Activated T-helper 1 cell treated with anti-CD3 and anti-CD28 coated beads, Interleukin-2, amount 50 U/mL, for 16 hours (primary cell): ENCODE measurements at places on chromosomes 13 and 19.

DNA sequence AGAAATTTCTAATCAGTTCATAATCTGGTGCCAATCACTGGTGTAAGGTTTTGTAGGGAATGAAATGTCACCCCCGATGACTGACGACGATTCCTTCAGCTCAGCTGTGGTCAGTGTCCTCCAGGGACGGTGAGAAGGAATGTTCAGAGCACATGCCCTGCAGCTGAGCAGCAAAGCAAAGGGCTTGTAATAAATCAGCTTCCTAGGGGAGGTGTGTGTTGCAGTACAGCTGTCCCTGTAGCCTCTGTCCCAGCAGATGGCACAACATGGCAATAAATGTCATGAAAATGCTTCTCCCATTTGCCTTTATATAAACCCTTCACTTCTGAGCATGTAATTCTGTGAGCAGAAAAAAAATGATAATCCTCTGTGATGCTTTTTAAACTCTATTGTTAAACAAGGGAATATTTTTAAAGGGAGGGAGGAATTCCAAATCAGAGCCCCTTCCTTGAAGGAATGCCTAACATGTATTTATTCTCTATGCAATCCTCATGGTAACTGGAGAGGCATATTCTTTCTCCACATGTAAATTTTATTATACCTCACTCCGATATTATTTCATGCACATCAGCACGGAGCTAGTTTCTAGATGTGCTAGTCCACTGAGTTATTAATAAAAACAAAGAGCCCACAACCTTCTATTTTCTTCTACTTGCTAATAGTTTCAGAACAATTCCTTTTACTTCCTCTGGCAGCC, 102.5 kb downstream of the FAM216B start:
- no peak for DNase-seq

GRCh38 chr13:47835470-47836228, 165.4 kb downstream of the SUCLA2 start:
- DNase-seq: no peak

GRCh38 chr13:102688306-102688973, 6.4 kb downstream of the METTL21C start:
- DNase-seq: no peak

GRCh38 chr13:102947745-102948405, 102.0 kb downstream of the ERCC5 start:
- DNase-seq: no peak

DNA sequence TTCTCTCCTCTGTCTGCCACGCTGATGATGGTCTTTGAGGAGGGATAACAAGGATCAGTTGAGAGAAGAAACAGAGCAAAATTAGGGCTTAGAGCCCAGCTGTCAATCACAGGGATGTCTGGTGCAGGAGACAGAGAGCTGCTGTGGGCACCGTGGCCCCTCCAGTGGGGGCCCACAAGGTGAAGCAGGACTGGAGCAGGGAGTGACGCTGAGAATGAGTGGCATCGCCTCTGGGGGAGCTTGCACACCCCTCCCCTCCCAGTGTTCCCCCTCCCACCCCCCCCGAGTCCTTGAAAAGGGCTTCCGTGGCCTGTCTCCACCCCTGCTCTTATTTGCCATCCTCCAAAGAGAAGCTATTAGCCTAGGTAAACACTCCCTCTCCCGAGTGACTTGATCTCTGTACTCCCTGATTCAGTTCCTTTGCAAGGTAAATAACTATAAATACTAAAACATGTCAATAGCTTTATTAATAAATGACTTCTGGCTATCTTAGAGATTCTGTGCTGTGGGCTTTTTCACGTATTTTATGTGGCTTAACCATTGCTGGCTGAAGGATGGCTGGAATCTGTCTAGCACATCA, 440.0 kb downstream of the ZNF536 start:
- no peak for DNase-seq

DNA sequence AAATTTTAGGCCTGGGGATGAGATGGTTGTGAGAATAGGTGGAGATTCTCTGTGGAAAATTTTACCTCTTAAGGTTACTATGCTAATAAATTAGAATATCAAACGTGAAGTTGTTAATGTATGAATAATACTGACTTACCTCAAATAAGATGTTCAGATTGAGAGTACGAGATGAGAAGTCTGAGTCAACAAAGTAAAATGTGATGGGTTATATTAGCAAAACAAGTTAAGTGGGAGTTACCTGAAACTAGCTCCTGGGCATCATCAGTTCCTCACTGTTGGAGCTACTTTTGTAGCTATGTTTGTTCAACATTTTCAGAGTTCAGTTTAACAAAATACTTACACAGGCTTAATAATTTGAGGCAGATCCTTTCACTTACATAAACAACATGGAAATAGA, 108.6 kb downstream of the PIBF1 start:
- DNase-seq: no peak

- no peak for DNase-seq
These were observed 94.3 kb downstream of the GPC6 start for GRCh38 chr13:93320942-93321341.

DNA sequence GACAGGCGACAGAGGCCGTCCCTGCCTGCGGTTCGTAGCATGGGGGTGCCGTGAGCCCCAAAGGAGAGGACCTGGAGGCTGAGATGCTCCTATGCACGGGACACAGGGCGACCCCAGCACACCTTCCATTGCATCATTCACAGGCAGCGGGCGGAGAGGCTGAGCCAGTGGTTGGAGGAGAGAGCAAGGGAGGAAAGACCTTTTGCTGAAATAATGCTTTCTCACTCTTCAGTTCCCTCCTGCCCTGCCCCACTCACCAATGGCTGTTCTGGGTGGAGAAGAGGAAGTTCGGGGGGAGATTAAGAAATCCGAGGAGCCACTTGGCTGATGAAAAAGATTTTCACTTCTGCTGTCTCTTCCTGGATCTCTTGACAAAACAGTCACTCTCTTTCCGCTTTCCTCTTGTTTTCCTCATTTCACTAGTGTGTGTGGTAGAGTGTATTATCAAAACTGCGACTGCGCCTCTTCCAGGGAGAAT, at the start of gene NLRP12:
TSS of gene NLRP12 (minus strand) at position 181 of the 478 bp plus-strand sequence. CDS start at position 41, 140 bp downstream.
- no peak for DNase-seq

GRCh38 chr13:33081666-33082065, 65.4 kb downstream of the KL start:
- no peak for DNase-seq

DNA sequence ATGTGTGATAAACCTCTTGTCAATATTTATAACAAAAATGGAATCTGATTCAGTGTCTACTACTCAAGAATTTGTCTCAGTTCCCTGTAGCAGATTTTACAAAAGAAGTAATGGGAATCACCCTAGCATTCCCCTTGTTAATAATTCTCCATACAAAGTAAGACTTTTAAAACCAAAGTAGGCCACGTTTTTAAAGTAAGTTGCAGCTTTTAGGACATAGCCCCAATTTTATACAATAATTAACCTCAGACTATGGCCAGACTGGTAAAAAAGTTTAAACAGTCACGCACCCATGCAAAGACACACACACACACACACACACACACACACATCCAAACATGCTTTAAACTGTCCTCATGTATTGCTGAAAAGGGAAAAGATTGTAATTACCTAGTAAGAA, 589.9 kb downstream of the PCDH9 start:
- no peak for DNase-seq

- no peak for DNase-seq
These were observed 31.3 kb upstream of the FOXO1 start for GRCh38 chr13:40697711-40698110.

DNA sequence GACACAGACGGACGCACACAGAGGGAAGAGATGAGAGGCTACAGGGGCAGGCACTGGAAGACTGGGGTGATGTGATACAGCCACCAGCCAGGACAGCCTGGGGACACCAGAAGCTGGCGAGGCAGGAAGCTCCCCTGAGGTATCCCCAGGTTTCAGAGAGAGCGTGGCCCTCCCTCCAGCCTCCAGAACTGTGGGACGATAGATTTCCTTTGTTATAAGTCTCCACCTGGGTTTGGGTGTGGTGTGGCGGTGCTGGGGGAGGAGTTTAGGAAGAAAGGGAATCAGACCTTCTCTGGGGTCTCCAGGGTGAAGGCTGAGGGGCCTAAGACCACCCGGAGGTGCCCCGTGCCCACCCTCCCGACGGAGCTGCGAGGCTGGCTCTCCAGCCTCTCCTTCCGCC, 2.7 kb upstream of the ASPDH start:
- DNase-seq: no peak

DNA sequence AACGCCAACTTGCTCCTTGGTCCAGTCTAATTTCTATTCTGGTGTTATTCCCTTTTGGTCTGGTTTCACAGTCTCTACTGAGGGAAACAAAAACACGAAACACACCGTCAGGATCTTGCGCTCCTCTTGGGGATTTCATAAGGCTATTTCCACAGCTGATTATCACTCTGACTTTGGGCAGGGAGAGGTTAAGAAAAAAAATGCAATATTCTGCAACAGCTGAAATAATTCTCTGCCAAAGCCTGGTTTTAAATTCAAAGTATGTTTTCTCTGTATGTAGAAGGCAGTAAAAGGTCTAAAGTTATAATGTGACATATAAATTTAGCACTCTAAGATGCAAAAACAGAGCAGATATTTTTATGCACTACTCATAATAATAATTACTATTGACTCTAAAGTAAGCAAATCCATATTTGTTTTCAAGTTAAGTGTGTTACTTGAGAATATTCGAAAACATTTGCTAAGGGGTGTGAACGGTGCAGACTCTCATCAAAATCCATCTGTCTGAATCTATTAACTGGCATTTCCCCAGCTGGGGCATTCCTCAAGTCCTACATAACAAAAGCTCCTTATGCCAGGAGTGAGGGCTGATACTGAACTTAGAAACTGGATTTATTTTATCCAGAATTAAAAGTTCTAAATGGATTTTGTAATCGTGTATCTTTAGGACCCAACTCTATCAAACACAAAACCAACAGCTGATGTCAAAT, 38.4 kb upstream of the STARD13 start:
- no peak for DNase-seq

GRCh38 chr13:99977912-99978798, 3.4 kb upstream of the ZIC2 start:
- no peak for DNase-seq

- DNase-seq: no peak
These were observed 3.7 kb upstream of the TRIM13 start for GRCh38 chr13:49993111-49993510.

GRCh38 chr19:18904334-18905057, 8.5 kb upstream of the CERS1 start:
- no peak for DNase-seq

- no peak for DNase-seq
These were observed 11.3 kb downstream of the DPY19L3 start for GRCh38 chr19:32416749-32417456.

GRCh38 chr19:6086068-6086788, 24.1 kb downstream of the RFX2 start:
- DNase-seq: no peak

GRCh38 chr19:18725841-18726770, 42.6 kb downstream of the CRTC1 start:
- no peak for DNase-seq

DNA sequence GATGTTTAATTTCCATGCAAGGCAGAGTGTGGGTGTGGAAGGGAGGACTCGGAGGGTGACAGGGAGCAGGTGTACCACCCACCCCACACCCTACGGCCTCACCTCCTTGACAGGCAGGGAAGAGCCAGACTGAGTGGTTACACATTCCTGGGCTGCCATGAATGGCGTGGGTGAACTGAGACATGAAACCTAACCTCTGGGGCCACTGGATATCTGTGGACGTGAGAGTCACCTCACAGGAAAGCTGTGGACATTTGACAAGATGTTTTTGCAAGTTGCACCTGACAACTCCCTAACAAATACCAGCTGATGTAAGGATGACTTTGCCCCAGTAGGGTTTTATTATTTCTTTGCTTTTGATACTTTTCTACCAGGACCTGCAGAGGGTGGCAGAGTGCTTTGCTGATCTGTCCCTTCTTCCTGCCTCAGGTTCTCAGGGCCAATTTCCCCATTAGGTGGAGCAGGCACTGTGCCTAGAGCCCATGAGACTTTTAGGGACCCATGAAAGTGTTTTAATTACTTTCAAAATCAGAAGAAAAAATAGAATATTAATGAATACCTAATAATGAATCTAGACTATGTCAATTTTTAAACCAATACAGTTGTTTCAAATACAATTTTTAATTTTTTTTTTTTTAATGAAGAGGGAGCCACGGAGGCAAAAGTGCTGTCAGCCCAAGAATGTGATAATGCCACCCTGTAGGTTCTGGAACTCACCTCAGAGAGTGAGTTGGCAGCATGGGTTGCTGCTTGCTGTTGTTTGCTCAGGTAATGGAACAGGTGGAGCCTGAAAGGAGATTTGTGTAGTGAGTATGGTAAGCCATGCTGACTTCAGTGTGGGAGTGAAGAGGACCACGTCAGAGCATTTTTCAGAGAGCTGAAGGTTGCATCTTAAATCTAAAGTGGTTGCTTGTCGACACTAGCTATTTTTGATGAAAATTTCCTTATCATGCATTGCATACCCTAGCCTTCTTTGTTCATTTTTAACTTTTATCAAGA, 58.0 kb upstream of the CYSLTR2 start:
- no peak for DNase-seq

- DNase-seq: no peak
These were observed 317.9 kb downstream of the SHISA2 start for GRCh38 chr13:25733696-25734435.

GRCh38 chr19:33301144-33301899, 1.0 kb downstream of the CEBPA start:
- DNase-seq: no peak

DNA sequence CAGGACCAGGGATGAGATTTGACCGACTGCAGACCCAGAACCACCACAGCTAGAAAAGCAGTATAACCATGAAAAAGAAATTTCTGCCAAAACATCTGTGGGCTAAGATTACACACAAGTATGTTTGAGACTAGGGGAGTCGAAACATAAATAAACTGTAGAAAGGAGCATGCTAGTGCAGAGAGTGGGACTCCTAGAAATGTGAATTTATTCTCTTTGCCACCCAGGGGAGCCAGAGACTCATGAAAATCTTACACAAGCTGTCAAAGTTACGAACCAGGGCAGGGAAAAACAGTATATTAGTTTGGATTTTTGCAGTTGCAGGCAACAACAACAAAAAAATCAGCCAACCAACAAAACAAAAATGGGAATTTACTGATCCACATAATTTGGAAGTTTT, 12.3 kb upstream of the HSPH1 start:
- no peak for DNase-seq

GRCh38 chr19:51128227-51128626, 3.5 kb downstream of the SIGLEC9 start:
- DNase-seq: no peak

GRCh38 chr13:41700790-41701310, 243.5 kb downstream of the RGCC start:
- DNase-seq: no peak

GRCh38 chr19:30924670-30925069, 424.6 kb downstream of the TSHZ3 start:
- no peak for DNase-seq
